Left forelimb (tissue), 1 donor: ENCODE measurements at places on chromosomes 13 and 19.

DNA sequence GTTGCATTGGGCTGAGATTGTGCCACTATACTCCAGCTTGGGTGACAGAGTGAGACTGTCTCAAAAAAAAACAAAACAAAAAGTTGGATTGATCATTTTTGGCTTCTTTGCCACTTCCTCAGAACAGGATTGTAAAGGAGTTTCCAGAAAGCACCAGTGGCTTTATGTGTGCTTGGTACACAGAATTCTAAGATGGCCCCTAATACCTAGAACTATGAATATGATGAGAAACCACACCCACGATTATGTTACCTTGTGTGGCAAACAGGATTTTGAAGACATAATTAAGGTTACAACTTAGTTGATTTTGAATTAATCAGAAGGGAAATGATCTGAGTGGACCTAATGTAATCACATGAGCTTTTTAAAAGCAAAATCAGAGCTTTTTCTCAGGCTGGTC is 26.5 kb downstream of the CEACAM1 start:
- DNase-seq, result no peak

- DNase-seq, result no peak
Measured at GRCh38 chr13:41658057-41658661, 200.8 kb downstream of the RGCC start.

GRCh38 chr13:41327994-41328790 is 17.1 kb downstream of the NAA16 start:
- no peak for DNase-seq

GRCh38 chr13:35926859-35927530 is 204.2 kb downstream of the DCLK1 start:
- no peak for DNase-seq

DNA sequence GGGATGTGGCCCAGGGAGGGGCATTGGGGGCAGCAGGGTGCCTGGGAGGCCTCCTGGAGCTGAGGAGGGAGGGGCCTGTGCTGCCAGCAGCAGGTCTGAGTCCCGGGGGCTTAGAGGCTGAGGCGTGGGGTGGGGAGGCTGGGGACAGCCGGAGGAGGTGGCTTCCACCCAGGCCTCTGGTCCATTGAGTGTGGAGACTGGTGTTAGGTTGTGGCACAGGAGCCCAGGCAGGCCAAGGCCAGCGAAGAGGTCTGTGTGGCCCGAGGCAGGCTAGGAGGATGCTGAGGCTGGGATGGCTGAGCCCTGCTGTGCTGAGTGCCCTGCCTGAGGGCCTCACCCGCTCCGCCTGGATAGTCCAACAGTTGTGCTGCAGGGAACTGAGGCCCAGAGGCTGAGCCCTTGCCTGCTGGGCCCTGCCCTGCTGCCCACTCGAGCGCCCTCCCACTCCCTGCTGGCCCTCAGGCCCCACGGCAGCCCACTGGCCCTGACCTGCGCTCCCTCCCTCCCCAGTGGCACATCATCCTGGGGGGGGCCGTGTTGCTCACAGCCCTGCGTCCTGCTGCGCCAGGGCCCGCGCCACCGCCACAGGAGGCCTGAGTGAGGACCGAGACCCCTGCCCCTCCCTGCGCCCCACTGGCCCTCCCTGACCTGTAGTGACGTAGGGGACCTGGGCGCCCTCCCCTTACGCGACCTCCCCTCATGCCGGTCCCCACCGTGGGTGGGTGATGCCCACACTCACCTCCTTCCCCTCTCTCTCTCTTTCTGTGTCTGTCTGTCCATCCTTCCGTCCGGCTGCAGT is 4.9 kb upstream of the GARIN5A start:
- DNase-seq, result no peak

DNA sequence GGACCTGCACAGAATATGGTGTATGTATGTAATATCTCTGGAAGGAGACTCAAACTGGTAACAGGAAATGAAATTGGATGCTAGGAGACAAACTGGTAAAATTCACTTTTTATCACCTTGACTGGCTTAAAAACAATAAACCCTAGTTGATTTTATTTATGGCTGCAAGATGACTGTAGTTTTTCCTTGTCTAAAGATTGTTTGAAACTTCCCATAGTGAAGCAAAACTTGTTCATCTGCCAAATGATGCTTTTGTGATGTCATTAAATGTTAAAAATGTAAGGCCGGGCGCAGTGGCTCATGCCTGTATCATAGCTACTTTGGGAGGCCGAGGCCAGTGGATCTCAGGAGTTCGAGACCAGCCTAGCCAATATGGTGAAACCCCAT is 2.5 kb upstream of the ECH1 start:
- no peak for DNase-seq

DNA sequence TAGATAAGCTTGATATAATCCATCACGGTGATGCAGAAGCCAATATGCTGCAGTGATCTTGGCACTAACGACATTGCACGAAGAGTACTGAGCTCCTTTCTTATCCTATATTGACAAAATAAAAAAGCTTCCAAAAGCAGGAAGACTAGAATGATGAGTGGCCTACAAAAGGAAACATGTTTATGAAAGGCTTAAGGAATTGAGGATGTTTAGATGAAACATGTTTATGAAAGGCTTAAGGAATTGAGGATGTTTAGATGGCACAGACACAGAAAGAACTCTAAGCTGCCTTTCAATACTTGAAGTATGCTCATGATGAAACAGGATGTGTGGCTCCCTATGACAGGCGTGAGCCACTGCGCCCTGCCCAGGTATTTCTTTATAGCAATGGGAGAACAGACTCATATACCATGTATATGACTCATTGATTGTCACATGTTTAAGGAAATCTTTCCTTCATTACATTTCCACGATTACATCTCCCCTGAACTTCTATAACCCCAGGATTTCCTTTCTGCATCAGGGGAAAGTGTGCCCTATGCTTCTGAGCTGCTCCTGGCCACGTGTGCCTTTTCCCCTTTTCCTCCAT is 690.8 kb upstream of the ARGLU1 start:
- DNase-seq, result no peak

DNA sequence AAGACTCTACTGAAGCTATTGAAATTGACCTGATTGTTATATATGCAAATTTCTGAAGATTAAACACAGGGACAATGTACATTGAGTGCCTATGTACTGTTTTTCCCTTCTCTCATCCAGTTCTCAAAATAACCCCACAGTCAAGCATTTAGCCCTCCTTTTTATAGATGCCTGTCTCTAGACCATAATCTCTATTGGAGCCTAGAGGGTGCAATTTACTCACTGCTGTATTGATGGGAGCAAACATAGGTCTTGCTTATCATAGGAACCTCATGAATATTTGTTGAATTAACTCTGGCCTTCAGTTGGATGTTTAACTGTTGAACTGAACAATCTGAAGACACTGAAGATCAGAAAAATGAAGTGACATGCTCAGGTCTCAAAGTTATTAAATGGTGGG is 183.0 kb downstream of the RFC3 start:
- DNase-seq, result no peak

GRCh38 chr13:53343361-53343744 is 314.7 kb downstream of the OLFM4 start:
- no peak for DNase-seq

GRCh38 chr13:44817131-44817671 is 172.1 kb downstream of the NUFIP1 start:
- DNase-seq, result no peak

DNA sequence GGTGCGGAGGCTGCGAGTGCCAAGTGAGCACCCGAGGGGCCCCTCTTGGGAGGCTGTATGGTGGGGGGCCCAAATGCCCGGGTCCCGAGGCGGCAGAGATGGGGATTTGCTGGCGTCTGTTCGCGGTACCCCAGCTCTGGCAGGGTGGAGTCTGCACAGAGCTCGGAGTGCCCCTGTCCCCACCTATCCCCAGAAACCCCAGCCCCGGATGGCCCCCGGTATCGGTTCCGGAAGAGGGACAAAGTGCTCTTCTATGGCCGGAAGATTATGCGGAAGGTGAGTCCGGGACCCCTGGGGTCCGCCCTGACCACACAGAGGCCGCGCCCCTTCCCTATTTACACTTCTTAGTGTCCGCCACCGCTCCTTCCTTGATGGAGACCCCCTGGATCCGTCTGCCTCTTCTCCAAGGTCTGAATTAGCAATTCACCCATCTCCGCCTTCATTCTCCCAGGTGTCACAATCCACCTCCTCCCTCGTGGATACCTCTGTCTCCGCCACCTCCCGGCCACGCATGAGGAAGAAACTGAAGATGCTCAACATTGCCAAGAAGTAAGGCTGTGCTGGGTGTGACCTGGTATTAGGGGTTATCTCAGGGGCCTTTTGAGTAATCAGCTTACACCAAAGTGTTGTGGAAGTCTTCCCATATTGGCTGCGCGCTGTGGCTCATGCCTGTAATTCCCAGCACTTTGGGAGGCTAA is 630 bp downstream of the PNPLA6 start:
- DNase-seq, result no peak

DNA sequence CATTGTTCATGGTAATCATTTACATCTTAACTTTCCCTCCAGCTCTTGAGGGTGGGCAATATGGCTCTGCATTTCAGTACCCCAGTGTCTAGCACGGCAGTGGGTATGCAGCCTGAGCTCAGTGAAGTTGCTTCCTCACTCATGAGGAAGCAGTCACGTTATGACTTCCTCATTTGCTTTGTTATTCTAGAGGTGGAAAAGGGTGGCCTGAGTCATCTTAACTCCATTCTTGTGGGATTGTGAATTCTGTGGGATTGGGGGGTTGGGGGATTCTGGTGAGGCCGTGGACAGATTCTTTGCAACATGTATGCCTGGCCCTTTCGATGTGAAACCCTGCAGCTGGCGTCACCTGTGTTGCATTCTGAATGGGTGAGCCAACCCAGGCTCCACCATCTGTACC is 406.7 kb upstream of the ZNF507 start:
- no peak for DNase-seq

- DNase-seq, result no peak
Measured at GRCh38 chr19:29760752-29761502, 45.9 kb upstream of the C19orf12 start.

- no peak for DNase-seq
Measured at GRCh38 chr13:75645141-75645540, 9.0 kb downstream of the LMO7 start.

- DNase-seq, result no peak
Measured at GRCh38 chr13:23794267-23795161, 94.7 kb downstream of the MIPEP start.

GRCh38 chr19:38736036-38736412 is 8.2 kb downstream of the CAPN12 start:
- DNase-seq, result peak; percentile 56

GRCh38 chr19:51771376-51772130 is 10.6 kb downstream of the FPR2 start:
- no peak for DNase-seq

DNA sequence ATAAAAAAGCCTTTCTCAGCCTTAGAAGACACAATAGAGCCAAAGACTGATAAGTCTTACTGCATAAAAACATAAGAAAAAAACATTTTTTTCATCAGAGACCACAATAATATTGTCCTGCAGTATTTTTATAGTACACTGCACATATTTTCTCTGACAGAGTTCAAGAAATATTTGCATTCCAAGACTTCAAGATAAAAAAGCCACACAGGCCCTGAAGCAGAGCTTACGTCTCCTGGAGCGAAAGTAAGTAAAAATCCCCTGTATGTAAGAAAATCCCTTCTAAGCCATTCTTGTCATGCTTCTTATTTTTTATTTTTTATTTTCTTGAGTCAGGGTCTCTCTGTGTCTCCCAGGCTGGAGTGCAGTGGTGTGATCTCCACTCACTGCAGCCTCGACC is 755.9 kb downstream of the LIG4 start:
- no peak for DNase-seq

GRCh38 chr13:50873467-50873866 is 30.0 kb upstream of the DLEU7 start:
- DNase-seq, result no peak

DNA sequence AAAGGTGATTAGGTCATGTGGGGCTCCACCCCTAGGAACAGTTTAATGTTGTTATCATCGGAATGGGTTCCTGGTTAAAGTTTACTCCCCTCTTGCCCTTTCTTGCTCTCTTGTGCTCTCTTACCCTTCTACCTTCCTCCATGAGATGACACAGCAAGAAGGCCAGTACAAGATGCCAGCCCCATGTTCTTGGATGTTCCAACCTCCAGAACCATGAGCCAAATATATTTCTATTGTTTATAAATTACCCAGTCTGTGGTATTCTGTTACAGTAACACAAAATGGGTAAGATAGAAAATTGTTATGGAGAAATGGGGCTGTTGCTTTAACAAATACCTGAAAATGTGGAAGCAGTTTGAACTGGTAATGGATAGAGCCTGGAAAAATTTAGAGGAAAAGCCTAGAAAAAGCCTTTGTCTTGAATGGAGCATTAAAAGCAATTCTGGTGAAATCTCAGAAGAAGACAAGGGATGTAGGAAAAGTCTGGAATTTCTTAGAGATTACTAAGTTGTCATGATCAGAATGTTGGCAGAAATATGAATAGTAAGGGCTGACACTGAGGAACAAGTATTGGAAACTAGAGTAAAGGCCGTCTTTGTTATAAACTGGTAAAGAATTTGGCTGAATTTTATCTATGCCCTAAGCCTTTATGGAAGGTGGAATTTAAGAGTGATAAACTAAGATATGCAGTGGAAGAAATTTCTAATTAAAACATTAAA is 53.5 kb upstream of the TSC22D1 start:
- DNase-seq, result no peak

DNA sequence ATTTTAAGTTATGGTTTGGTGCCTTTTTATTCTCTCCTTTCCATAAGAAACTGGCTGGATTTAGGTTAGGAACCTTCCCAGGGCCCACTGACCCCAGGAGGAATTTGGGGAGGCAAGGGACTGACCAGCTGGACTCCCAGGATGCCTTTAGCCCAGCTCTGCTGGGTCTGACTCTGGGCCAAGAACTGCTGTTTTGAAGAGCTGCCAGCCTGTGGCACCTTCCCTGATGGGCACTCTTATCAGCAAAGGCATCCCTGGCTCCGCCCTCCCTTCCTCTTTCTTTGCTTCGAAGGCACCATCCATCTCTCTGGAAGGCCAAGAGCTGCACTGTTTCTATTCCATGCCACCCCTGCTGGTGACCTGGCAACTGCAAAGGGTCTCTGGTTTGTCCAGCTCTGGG is 174.7 kb downstream of the POU4F1 start:
- DNase-seq, result no peak

DNA sequence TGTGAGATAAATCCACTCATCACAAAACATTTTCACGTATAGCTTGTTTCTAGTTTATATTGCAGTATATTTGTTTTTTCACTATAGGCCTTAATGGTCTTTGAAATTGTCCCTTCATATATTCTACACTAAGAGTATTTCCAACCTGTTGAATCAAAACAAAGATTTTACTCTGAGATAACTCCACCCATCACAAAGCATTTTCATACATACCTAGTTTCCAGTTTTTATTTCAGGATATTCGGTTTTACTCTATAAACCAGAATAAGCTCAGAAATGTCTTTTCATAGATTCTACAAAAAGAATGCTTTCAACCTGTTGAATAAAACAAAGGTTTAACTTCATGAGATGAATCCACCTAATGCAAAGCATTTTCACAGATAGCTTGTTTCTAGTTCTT is 1528.7 kb downstream of the UQCRFS1 start:
- DNase-seq, result no peak

- no peak for DNase-seq
Measured at GRCh38 chr19:2076526-2076944, 19.6 kb downstream of the MOB3A start.

- no peak for DNase-seq
Measured at GRCh38 chr13:69319656-69320055, 788.0 kb upstream of the ATXN8OS start.

GRCh38 chr13:101876951-101877350 is 424.5 kb downstream of the ITGBL1 start:
- DNase-seq, result no peak
